ENCODE measurements at places on chromosomes 5 and 9.

DNA sequence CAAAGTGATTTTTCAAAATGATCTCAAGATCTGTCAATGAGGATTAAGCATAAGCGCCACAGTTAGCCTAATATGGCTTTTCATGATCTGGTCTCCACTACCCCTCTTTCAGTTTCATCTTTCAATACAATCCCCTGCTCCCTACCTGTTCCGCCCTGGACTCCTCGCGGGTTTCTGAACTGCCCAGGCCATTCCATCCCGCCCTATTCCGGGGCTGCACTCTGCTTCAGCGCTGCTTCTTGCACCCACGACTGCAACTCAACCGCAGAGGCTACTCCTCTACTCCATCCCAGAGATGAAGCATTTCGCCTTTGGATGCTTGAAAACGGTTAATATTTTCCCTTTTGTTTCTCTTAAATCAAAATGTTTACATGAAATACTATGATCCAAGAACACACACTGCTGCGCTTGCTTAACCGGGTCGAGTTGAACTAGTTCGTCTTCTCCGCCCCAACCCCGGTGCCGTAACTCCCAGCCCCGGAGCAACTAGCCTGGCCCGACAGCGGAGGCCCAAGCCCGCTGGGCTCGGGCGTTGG lies 716 bp upstream of the OTULIN start:
- DNase-seq = no peak

- DNase-seq = no peak
These were observed 10.7 kb downstream of the NANS start for GRCh38 chr9:98067184-98067583.

DNA sequence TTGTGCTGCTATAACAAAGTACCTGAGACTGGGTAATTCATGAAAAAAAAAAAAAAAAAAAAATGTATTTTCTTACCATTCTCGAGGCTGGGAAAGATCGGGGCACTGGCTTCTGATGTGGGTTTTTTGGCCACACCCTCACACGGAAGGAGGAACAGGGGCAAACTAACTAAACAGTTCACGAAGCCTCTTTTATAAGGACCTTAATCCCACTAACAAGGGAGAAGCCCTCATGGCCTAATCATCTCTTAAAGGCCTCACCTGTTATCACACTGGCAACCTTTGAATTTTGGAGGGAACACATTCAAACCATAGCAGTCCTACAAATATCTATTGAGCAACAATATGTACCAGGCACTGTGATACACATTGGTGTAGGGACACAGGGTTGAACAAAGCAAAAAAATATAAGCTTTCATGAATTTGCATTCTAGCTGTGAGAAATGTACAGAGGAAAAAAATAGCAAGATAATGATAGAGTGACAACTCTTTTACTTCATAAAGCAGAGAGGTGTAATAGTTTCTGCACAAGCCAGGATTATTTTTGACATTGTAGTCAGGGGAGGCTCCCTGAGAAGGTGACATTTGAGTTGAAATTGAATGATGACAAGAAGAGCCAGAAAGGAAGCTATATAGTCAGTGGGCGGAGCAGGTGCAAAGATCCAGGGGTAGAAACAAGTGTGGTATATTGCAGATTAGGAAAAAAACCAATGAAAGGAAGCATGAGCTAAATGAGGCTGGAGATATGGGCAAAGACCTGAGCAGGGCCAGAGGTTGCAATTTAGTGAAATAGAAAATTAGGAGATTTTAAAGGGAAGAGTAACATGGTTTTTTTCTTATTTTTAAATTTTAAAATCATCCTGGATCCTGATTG lies 68.1 kb upstream of the GRAMD2B start:
- no peak for DNase-seq

DNA sequence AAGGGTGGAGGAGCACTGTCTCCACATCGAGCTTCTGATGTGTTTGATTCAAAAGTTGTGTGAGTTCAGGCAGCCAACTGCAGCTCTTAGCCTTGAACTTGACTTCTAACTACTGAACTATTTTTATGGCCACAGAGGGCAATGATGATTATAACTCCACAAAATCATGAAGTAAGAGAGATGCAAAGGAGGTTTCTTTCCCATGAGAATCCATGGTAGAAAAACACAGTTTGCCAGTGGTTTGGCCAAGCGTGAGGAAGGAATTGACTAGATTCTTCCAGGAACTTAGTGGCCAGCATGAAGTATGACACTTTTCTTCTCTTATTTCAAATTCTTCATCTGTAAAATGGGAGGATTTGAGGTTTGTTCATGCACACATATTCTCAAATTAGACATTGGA lies 43.2 kb downstream of the PAPPA start:
- DNase-seq = no peak

- DNase-seq = no peak
These were observed 5.2 kb downstream of the ARSB start for GRCh38 chr5:78979909-78980308.

GRCh38 chr9:133140174-133140505 lies 19.1 kb upstream of the RALGDS start:
- DNase-seq = no peak

DNA sequence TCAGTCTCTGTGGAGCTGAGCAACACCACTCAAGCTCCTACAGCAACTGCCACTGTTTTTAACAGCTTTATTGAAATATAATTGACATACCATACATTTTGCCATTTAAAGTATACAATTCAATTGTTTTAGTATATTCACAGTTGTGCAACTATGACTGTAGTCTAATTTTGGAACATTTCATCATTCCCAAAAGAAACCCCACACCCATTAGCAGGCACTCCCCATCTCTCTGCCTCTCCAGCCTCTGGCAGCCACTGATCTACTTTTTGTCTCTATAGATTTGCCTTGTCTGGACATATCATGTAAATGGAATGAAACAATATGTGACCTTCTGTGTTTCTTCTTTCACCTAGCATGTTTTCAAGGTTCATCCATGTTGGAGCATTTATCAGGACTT lies 43.5 kb downstream of the RUSC2 start:
- no peak for DNase-seq

DNA sequence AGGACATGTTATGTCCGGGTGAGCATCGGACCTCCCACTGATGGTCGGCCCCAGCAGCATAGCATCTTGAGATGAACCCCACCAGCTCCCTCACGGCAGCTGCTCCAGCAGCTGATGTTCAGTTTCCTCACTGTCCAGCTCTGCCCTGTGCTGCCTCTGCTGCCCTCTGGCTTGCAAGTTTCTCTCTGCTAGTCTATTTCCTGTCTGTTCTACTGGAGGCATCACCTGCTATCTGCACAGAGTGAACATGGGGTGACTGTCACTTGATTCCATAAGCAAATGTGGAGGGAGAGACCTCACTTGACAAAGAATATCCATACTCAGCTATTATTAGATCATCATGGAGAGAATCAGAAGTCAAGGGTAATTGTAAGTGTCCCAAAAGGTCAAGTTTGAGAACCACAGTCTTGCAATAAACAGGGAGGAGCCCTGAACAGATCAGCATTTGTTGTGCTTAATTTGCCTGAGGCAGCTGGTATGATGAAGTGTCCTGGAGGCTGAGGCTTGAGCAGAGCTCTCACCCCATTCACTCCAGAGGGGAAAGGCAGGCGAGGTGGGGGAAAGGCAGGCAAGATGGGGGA lies 702.8 kb downstream of the SEMA5A start:
- DNase-seq = no peak

DNA sequence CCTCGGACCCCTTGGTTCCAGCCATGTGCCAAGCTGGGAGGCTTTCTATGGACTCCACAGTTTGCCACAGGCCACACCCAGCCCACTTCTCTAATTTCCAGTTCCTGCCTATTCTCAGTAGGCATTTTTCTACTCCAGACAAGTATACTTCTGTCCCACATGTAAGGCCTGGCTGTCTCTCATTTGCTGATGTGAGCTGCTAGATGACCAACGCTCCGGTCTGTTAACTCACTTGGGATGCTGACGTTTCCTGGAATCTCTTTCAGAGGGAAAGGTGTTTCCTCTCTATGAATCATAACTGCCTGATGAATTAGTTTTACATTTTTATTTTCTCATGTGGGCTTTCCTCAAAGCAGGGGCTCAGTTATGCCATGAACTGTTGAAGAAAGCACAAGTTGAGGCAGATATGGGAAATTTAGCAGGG lies 36.3 kb downstream of the ERGIC1 start:
- no peak for DNase-seq

GRCh38 chr9:113299800-113300292 lies 3.3 kb downstream of the RNF183 start:
- DNase-seq = no peak

DNA sequence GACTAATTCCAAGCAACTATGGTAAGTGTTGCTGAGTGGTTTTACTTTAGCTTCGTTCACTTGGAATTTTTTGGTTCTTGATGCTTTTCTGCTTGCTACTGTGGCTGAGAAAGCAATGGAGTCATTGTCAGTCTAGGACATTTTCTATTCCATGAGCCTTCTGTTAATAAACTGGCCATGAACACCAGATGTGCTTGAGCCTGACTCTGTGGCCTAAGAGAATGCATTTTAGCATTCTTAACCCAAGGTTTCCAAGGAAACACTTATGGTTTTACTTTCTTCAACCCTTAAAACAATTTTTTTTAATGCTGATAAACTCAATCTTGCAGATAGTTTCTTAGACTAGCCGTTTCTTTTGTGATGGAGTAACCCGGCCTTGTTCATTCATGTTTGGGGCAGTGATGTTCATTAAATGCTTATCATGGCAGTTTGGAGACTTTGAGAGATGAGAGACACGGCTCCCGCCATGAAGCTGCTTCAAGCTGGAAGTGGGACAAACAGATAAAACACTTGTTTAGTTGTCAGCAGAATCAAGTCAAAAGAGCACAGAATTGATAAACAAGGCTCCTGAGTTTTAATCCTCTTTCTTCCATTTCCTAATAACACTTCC lies 42.4 kb downstream of the OSTF1 start:
- DNase-seq = no peak

DNA sequence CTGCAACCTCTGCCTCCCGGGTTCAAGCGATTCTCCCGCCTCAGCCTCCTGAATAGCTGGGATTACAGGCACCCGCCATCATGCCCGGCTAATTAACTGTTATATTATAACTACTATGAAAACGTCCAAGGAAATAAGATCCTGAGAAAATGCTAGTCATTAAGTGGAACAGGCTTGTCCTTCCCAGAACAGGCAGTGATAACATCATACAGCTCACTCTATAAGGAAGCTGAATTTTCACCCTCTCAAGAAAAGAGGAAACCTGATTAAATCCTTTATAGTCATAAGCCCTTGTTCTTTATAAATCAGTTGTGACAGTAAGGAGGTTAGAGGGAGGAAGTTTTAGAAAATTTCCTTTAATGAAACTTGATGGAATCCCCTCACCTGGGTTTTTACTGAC lies 163.9 kb upstream of the CLINT1 start:
- DNase-seq = no peak

GRCh38 chr5:57937501-57938173 lies 455.0 kb upstream of the ACTBL2 start:
- DNase-seq = no peak

DNA sequence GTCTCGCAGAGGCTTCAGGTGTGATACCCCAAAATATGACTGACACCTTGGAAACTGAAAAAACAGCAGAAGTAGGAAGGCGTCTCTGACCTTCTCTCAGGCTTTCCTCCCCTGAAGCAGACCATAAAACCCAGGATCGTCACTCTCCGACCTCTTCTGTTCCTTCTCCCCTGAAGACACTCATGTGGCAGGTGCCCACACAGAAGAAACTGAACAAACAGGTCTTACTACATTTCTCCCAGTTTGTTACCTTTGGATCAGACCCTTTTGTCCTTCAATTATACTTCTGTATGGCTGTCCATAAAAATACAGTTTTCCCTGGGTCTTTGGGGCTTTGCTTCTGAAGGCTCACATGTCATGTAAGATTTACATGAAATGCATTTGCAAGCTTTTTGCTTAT lies 10.3 kb upstream of the PRUNE2 start:
- no peak for DNase-seq

DNA sequence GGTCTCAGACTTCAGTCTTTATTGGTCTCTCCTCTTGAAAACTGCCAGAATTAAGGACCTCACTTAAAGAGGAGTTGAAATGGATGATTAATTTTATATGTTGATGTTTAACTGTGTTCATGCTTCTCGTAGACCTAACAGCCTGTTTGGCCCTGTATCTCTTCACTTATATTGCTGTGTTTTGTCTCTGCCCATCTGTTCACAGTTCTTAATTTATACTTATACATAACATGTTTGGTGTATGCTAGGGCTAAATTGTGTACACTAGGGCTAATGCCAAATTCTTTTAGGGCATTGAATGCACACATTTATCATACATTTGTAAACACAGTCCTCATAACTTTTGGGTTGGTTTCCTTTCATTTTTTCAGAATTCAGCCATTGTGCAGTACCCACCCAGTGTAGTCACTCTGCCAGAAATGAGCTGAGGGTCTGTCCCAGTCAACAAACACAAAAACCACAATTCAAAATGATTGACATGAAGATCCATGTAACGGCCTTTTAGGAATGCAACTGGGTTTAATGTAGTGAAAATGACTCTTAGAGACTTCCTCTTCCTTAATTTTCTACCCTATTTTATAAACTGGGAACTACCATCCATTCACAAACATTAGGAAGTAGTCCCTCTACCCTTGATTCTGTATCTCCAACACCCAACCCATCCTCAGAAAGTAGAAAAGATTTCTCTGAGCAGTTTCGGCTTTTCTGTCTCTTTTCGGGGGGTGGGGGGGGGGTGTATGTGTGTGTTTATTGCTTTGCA lies 668.8 kb upstream of the KLF4 start:
- no peak for DNase-seq

- DNase-seq = no peak
These were observed 59.8 kb downstream of the NREP start for GRCh38 chr5:111697215-111697614.

GRCh38 chr5:28281351-28281750 lies 1243.0 kb upstream of the CDH9 start:
- DNase-seq = no peak

GRCh38 chr5:5416733-5417132 lies 5.7 kb upstream of the ICE1 start:
- DNase-seq = no peak

Data from brain pericyte (primary cell).